ENCODE measurements at places on chromosomes 6 and 20. TPM values are rescaled to one million over a fixed set of nuclear protein-coding genes. Genes with fewer than 3 reads are reported as not detected.

PRDM1 gene
- polyA plus RNA-seq: 3.2 TPM

TMEM200A gene
- 11.6 TPM for polyA plus RNA-seq

FOXF2 gene
- 0.15 TPM for polyA plus RNA-seq

NKX2-2 gene
- not detected for polyA plus RNA-seq

OXT gene
- not detected for polyA plus RNA-seq

PLN gene
- polyA plus RNA-seq: not detected

All from mammary epithelial cell (primary cell).